Psoas muscle (tissue), 8 donors: ENCODE measurements at places on chromosomes 12 and 14. TPM values are rescaled to one million over a fixed set of nuclear protein-coding genes. Genes with fewer than 3 reads are reported as not detected.

DNA sequence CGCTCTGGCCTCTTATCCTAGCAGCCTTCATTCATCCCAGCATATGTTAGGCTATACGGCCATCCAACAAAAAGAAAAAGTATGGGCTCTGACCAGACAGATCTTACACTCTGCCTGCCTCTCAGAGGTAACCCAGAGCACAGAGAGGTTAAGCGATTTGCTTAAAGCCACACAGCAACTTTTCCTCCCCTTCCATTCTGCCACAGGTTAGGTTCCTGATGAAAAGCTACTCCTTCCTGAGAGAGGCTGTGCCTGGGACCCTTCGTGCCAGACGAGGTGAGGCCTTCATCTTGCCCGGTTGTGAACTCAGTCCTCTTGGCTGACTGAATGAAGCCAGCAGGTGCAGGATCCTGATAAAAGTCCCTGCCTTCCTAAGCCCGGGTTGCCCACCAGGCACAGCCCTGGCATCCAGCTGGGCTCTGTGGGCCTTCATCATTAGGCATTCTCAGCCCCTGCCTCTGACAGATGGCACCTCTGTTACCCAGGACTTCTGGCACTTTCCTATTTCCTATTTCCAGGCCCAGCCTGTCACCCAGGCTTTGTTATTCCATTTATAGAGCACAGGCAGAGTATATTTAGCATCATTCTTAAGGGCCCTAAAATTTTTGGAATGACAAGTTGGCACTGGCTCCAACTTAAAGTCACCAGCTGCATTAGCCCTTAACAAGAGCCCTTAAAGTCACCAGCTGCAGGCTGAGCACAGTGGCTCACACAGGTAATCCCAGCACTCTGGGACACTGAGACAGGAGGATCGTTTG lies 12.8 kb downstream of the SOAT2 start:
- no peak for DNase-seq

- no peak for DNase-seq
Observed at GRCh38 chr14:106530423-106531107, 1004.2 kb downstream of the TMEM121 start.

DNA sequence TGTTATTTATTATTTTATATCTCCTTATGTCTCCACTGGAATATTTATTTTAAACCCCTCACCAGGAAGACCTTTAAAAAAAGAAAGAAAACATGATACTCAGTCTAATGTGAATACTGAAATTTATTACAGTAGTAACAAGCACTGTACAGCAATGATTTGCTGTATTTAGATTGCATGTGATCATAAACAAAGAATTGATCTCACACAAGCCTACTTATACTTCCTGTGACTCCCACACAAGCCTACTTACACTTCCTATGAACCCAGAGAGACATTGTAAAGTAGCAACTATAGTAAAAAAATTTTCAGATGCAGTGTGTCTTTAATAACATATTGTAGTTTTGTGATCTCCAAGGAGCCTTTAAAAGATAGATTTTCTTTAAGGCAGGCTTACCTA lies 142.7 kb upstream of the SYT1 start:
- DNase-seq, result no peak

The NDUFA9 gene
- polyA plus RNA-seq, result 131 TPM

The CALM1 gene
- polyA plus RNA-seq, result 580 TPM
